ENCODE measurements at places on chromosomes 1 and 21.
A peak's percentile ranks its signal among the peaks of the same experiment; 100 is the strongest.

DNA sequence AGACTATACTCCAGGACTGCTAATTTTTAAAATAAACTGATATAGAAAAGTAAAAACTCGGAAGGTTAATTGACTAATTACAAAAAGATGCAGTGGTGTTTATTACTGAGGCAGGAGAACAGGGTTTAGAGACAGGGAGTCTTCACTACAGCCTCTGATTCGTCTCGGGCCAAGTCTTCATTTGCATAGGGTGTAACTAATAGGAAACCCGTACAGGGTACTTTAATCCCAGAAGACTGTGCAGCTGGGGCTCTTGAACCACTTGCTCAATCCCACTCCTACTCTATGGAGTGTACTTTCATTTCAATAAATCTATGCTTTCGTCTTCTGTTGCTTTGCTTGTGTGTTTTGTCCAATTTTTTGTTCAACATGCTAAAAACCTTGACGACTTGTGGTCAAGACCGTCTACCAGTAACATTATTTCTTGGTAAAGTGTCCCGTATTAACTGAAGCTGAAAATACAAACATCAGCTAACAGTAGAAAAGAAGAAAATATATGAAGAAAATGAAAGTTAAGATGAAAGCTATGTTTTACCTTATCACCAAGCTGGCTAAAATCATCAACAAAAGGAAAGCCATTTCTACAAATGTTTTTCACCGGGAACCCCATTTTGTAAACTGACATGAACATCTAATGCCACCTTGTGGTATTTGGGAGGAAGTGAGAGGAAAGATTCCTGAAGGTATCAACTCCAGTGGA is 8.0 kb downstream of the SDHB start:
- no peak for DNase-seq

- DNase-seq: no peak
Measured at GRCh38 chr1:154796303-154796892, 73.7 kb downstream of the KCNN3 start.

DNA sequence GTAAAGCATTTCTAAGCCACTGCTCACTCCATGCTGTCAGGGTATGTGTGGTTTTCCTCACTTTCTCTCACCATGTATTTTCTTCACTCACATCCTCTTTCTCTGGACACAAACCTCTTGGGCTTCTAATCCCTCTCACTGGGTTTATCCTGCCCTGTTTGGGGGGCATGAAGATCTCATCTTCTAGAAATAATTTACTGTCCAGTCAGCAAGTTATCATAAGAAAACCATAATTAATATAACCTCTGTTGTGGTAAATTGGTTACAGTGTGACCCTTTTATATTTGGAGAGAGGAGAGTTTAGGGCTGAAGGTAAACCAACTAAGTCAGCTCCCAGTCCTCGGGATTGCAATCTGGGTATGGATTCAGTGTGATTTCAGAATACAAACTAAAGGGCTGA is 213.8 kb upstream of the PROX1 start:
- DNase-seq: no peak

DNA sequence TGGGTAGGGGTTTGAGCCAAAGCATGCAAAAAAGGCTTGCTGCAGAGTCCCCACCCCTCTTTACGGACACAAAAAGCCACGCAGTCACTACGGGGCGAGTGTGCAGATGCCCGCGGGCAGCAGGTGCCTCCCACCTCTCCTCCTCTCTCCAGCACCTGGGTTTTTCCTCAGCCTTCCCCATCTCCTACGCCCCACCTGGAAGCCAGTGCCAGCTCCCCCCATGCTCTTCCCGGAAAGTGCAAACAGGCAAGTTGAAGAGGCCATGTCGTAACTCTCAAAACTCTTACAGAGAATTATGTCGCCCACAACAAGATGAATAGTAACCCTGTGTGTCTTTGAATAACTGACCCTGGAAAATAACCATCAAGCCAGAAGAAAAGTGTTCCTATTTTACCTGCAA is 82.5 kb downstream of the PDE9A start:
- no peak for DNase-seq

GRCh38 chr1:46425726-46426125 is 31.6 kb downstream of the FAAH start:
- no peak for DNase-seq

- peak; percentile 61 for DNase-seq
Measured at GRCh38 chr1:206030714-206031113, 7.0 kb upstream of the CTSE start.

- DNase-seq: no peak
Measured at GRCh38 chr1:159088546-159089183, 12.1 kb upstream of the AIM2 start.

GRCh38 chr1:228488818-228489674 is 1.9 kb downstream of the RNF187 start:
- DNase-seq: no peak

GRCh38 chr1:164440232-164440631 is 118.8 kb upstream of the PBX1 start:
- DNase-seq: no peak
